ENCODE measurements at places on chromosomes 2 and 18.

- no peak for DNase-seq
Observed at GRCh38 chr18:61572871-61573270, 239.6 kb downstream of the CDH20 start.

DNA sequence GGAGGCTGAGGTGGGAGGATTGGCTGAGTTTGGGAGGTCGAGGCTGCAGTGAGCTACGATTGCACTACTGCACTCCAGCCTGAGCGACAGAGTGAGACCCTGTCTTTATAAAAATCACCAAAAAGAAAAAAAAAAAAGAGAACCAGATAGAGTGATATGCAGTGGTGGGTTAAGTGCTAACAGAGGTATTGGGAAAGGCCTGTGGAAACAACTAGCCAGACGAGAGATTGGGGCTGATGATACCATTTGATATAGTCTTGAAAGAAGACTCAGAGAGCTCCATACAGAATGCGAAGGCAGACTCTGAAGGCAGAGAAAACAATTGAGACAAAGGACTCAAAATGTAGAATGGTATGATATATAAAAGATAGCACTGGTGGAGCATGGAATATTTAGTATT, 134.1 kb downstream of the CDC42EP3 start:
- no peak for DNase-seq

GRCh38 chr2:196284144-196284844, 112.9 kb upstream of the STK17B start:
- no peak for DNase-seq

GRCh38 chr18:43932140-43932539, 654.9 kb upstream of the SYT4 start:
- no peak for DNase-seq

GRCh38 chr18:59385191-59385590, 26.1 kb upstream of the LMAN1 start:
- DNase-seq: no peak

DNA sequence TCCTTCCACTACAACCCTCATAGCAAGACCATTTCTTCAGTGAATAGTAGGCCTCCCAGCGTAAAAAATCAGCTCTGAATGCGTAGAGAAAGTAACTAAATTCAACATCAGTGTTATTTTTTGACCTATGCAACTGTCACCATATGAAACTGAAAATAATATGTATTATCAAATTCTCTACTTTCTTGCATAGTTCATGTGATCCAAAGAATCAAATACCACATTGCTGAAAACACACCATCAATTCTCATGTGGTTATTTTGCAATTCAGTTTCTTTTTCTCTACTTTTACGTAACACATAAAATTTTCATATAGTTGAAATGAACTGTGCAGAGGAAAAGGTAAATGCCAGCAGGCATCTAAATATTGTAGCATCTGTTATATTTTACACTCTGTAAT, 208.5 kb upstream of the SPOPL start:
- no peak for DNase-seq

- DNase-seq: no peak
Observed at GRCh38 chr2:190809876-190810525, 70.6 kb upstream of the GLS start.

GRCh38 chr2:190626641-190627210, 22.2 kb upstream of the NAB1 start:
- DNase-seq: no peak

DNA sequence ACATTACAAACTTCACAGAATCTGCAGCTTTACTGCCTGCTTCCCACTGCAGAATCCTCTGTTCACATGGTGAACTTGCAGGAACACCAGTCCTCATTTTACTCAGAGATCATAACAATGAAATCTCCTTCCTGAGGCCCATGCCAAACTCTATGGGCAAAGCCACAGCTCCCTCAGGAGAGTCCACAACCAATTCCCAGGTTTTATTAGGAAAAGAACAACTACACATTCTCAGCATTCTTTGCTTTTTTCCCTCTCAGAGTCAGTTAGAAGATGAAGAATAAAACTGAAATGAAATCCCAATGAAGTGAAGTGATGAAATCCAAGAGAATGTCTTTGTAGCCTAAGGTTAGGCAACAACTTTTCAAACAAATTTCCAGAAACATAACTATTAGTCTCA, 233.7 kb downstream of the DSEL start:
- no peak for DNase-seq

GRCh38 chr2:193695367-193695766, 1500.6 kb upstream of the TMEFF2 start:
- DNase-seq: peak; percentile 5

- no peak for DNase-seq
Observed at GRCh38 chr2:95024960-95025405, 525 bp upstream of the MAL start.

DNA sequence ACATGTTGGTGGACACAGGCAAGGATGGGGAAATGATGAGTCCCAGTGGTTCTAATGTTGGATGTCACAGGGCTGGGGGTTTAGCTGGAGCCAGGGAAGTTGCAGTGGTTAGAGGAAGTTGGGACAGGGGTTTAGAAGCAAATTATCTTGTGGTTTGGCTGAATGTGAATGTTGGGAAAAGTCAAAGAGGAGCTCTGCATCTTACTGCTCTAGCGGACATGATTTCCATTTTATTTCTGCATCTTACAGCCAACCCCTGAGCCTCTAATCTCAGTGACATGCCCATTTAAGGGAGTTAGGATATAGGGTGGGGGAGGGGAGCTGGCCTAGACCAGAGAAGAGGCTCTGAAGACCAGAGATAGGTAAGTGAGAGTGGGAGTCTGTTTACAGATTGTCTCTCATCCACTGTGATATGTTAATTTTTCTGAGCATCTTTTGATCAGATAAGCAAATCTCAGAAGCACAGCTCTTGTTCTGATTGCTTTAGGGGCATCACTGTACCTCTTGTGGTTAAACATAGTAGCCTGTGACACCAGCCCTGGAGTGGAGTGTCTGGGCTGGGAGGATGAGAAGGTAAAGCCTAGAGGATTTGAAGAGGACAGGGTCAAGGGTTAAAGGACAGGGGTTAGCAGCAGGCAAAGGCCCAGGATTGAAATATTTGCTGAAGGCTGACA, 43.6 kb downstream of the SETBP1 start:
- DNase-seq: no peak

GRCh38 chr18:79580498-79581171, 99.0 kb upstream of the CTDP1 start:
- DNase-seq: no peak
